ENCODE measurements at places on chromosomes 2 and 18.

- DNase-seq, result no peak
Measured at GRCh38 chr2:184113696-184114403, 484.5 kb upstream of the ZNF804A start.

GRCh38 chr18:47986620-47987387 is 56.3 kb upstream of the SMAD2 start:
- no peak for DNase-seq

GRCh38 chr2:190376591-190377245 is 31.4 kb upstream of the MFSD6 start:
- DNase-seq, result no peak

GRCh38 chr2:135093670-135094330 is 41.7 kb downstream of the RAB3GAP1 start:
- DNase-seq, result no peak

DNA sequence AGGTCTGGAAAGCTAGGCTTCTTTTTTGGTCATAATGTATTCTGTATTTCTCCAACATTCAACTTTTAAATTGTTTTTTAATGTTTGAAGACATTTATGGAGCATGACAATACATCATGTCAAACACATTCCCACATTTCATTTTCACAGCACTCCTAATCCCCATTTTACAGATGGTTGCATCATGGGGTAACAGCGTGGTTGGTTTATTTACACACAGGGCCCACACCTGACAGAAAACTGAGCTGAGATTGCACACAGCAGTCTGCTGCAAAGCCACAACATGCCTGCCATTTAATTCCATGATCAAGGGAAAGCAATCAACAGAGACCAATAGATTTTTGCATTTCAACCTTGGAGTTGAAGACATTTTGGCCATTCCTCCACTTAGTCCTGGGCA is 335.7 kb upstream of the MGAT5 start:
- no peak for DNase-seq

DNA sequence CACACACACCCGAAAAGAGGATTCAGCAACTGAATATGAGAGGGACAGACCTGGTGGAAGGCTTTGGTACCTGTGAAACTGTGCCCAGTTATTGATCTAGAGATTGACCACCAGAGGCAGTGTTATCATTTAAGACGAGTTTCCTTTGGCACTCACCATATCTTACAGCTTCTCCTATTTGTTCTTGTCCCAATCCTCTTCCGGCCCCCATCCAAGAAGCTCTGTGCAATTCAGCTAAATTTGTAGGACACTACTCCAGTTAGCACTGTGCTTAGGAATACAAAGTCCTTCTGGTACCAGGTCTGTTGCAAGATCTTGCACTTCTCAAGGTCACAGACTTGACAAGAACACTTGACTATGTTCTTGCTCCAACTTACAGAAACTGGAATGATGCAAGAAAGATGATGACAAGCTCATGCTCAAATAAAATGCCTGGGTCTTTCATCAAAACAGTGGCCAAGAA is 177.7 kb downstream of the TMEM247 start:
- no peak for DNase-seq

GRCh38 chr18:1604751-1605150 is 700.1 kb downstream of the ADCYAP1 start:
- DNase-seq, result no peak

GRCh38 chr2:225038231-225038523 is 4.1 kb downstream of the DOCK10 start:
- DNase-seq, result no peak

DNA sequence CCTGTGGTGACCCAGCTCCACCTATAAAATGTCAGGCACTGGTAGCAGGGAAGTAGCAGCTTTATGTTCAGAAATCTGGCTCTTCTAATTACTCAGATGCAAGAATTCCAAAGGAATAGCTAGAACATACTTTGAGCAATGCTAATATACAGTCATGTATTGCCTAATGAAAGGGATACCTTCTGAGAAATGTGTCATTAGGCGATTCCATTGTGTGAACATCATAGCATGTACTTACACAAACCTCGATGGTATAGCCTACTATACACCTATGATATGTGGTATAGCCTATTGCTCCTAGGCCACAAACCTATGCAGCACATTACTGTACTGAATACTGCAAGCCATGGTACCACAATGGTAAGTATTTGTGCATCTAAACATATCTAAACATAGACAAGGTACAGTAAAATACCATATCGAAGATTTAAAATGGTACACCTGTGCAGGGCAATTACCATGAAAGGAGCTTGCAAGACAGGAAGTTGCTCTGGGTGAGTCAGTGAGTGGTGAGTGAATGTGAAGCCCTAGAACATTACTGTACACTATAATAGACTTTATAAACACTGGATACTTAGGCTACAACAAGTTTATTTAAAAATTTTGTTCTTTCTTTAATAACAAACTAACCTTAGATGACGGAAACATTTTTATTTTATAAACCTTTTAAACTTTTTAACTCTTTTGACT is 50.3 kb upstream of the ETAA1 start:
- DNase-seq, result no peak

DNA sequence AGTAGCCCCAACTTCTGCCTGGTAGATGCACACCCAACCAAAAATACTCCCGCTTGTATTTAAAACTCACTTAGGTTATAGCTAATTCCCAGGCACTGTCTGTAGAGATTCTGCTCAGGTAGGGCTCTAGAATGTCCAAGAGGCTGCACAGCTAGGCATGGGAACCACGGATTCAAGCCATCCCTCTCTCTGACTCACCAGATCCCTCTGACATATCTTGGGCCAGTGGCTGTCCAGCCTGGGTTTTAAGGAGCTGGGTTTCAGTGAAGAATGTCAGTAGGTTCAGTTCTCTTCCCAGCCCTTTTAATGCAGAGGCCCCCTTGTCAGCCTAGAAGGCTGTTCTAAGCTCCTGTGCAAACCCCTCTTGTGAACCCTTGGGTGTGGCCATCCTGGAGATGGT is 15.9 kb upstream of the IL1R1 start:
- no peak for DNase-seq

DNA sequence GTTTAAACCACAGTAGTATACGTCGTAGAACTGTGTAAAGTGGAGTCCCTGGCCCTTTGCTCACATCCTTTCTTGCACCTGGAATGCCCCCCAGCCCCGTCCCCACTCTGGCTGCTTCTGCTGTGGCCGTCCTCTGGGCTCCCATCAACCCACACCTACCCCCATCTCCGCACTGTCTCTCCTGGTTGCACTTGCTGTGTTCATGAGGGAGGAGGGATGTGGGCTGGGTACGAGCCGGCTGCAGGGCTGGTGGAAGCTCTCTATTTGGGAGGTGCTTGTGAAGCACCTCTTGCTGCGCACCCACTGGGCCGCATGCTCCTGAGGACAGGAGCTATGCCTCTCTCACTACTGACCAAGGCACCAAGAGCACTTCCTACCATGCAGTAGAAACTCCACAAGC is 5.1 kb downstream of the OR6B3 start:
- no peak for DNase-seq

GRCh38 chr2:162915858-162916257 is 77.3 kb upstream of the KCNH7 start:
- DNase-seq, result no peak

- DNase-seq, result no peak
Measured at GRCh38 chr18:11112286-11112685, 37.1 kb downstream of the PIEZO2 start.

GRCh38 chr2:167504061-167504460 is 615.8 kb downstream of the XIRP2 start:
- no peak for DNase-seq

GRCh38 chr2:37585295-37585908 is 86.0 kb downstream of the CDC42EP3 start:
- DNase-seq, result no peak

DNA sequence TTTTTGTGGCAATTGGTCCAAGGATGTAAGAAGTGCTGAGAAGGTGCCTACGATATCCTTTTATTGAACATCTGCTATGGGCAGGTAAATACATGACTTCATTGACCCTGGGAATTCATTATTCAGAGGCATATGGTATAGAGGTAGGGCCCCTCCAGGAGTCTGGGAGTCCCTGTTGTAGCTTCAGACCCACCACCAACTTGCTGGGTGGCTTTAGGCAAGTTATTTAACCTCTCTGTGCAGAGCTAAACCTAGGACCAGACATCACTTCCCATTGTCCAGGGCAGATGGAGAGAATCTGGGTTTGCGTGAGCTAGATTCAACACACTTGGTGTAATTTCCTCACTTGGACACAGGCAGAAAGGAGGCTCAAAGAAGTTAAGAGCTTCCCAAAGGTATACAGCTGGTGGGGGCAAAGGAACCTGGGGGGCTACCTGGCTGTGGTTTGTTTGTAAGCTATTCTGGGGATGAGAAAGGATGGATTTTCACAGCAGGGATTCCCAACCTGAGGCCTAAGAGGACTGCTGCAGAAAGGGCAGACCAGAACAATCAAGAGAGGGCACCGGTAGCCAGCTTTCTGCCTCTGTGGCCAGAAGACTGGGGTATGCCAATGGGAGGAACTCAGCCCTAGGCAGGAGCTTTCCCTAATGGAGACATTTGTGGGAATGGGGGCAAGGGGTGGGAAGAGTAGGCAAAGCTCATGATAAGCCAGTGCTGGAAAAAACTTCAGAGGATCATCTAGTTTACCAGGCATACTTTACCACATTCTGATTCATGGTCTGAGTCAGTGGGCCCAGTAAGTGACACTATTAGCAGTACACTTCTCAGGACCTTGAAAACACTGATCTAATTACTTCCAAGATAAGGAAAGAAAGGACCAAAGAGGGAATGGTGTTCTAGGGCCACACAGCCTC is 102.7 kb upstream of the SMAD2 start:
- no peak for DNase-seq

- no peak for DNase-seq
Measured at GRCh38 chr2:99695130-99695943, 205.5 kb upstream of the REV1 start.

GRCh38 chr2:189179570-189179950 is at the start of gene COL5A2:
TSS of gene COL5A2 (minus strand) at chr2:189179761. CDS start at chr2:189179604, 157 bp downstream.
- DNase-seq, result no peak

- no peak for DNase-seq
Measured at GRCh38 chr2:216215658-216216390, 106.7 kb downstream of the XRCC5 start.

GRCh38 chr2:174376967-174377366 is 18.6 kb upstream of the SCRN3 start:
- DNase-seq, result no peak

GRCh38 chr2:217065012-217065290 is 205.1 kb upstream of the TNP1 start:
- DNase-seq, result no peak

DNA sequence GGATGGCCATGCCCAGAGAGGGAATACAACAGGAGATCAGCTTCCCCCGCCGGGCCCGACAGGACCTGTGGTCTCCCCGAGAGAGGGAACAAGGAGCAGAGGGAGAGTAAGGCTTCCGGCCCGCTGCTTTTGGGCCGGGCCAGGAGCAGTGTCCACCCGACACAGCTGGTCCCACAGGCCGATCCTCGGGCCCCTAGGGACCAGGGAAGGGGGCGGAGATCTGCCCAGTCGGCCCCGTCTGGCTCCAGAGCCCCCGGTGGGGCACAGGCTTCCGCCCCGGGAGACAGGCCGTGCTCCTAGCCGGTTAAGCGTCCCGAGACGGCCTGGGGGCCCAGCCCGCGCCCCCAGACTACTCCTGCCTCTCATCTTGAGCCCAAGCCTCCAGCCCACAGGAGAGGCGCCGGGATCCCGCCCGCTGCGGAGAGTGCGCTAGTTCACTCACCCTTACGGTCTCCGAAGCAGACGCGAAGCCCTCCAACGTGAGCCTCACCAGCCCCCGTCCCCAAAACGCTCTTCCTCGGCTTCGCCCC is at the start of gene MCFD2:
Gene MCFD2 (minus strand): TSS at position 526 of the 530 bp plus-strand sequence. CDS start 6,635 bp downstream, outside the sequence.
- DNase-seq, result no peak

GRCh38 chr2:99880148-99880963 is 262.0 kb downstream of the AFF3 start:
- DNase-seq, result no peak

DNA sequence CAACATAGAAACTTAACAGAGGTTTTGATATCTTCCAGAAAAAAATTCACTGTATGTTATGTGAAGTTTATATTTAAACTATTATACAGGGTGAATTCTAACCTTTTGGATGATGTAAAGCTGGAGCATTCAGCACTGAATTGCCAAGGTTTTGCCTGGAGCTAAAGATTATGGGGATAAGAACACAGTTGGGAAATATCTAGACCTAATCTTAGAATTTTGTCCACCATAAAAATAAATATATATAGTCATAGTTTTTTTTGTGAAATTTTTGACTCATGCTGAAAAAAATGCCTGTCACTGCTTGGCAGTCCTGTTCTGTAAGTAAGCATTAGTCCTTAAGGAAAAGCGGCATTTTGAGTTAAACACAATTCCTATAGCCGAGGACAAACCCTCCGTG is 339.3 kb upstream of the TMEFF2 start:
- DNase-seq, result no peak

DNA sequence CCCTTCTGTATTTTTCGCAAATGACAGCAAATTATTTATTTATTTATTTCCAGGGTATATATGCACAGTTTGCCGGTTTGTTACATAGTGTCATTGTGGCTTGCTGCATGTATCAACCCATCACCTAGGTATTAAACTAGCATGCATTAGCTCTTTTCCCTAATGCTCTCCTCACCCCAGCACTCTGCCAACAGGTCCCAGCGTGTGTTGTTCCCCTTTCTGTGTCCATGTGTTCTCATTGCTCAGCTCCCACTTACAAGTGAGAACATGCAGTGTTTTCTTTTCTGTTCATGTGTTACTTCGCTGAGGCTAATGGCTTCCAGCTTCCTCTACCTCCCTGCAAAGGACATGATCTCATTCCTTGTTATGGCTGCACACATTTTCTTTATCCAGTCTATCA is 592.3 kb downstream of the TRIB2 start:
- DNase-seq, result no peak

DNA sequence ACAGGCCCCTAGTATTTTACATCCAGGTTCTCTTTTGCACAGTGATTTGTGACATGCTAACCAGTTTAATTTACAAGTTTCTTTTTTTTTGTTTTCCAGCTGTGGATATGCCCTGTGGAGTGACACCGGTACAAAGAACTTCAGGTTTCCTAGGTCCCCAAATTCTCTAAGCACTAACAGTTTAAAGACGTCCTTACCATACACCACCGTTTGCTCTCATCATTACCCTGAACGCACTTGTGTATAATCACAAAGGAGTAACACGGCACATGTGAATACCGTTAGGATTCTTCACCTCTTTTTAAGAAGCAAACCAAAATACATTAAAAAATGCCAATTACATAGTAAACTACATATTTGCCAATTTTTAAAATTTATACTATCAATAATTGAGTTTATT is 853 bp downstream of the LANCL1 start:
- no peak for DNase-seq

DNA sequence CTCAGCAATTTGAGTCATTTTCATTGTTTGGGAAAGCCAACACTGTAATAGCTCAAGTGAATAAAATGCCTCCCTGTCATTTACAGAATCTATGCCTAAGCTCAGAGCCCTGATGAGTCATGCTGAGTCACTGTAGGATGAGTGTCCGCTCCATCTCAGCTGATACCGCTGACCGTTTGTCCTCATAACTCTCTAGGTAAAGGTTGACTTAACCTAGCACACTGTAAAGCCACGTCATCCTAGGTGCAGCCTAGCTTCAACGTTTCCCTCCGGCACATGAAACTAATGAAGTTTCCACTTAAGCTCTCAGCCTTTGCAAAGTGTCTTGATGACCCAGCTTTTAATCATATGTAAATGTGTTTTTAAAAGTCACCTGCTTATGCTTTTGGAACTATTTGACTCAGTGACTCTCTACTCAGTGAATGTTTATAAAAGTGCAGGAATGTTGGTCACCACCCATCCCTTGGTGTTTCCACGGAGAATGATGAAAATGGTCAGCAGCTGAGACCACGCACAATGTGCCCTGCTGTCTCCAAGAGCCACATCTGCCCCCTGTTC is 154.0 kb downstream of the PMAIP1 start:
- DNase-seq, result no peak
